Stimulated activated CD4-positive, alpha-beta T cell treated with anti-CD3 and anti-CD28 coated beads, Interleukin-12 subunit alpha, Interleukin-12 subunit beta, amount 100 ng/mL, for 48 hours (primary cell): ENCODE measurements at places on chromosomes 2 and 18.

DNA sequence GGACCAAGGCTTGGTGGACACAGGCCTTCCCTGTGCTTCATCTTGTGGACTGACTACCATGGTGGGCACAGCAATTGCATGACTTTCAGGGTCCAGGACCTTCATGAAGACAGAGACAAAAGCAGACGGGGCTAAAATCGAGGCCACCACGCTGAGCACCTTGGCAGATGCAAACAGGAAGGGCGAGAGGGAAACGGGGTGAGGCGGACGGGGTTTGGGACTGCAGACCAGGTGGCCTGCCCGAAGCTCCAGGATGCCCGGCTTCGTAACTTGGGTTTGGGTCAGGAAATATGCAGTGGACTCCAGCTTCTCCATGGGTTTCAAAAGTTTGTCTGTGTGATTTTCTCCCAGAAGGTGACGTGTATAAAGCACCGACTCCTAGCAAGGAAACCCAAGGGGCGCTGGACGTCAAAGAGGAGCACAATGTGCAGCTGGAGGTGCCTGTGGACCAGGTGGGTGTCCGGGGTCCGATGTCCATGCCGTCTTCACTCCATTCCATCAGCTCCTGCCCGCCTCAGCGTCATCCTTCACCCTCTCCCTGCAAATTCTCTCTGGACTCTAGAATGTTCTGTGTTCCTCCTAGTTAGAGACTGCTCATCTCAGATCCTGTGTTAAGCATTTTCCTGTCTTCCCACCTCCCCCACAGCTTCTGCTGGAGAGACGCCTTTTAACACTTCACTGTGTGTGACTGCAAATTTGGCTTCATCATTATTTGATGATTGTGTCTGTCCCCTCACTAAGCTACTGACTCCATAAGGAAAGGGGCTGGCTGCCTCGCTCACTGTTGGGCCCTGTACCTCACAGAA is 65.8 kb downstream of the DCDC2C start:
- no peak for DNase-seq

DNA sequence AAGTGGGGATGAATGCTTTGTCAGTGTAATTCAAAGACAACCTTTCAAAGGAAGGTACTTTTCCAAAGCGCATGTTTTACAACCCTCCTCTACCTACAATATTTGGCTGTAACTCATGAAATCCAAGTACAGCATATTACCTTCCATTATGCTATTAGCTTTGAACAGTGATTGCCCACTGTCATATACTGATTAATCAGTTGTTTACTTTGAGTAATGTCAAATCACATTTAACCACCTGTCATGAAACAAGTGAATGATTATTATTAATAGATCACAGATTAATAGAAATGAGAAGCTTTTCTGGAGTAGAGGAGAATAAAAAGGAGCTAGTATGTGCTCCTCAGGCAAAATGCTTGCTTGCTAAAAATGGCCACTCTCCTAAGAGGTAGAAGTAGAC is 150.5 kb upstream of the SMAD7 start:
- no peak for DNase-seq

GRCh38 chr2:50614056-50614455 is 417.9 kb downstream of the NRXN1 start:
- no peak for DNase-seq

- no peak for DNase-seq
These were observed 37.9 kb upstream of the EVA1A start for GRCh38 chr2:75598589-75599155.

DNA sequence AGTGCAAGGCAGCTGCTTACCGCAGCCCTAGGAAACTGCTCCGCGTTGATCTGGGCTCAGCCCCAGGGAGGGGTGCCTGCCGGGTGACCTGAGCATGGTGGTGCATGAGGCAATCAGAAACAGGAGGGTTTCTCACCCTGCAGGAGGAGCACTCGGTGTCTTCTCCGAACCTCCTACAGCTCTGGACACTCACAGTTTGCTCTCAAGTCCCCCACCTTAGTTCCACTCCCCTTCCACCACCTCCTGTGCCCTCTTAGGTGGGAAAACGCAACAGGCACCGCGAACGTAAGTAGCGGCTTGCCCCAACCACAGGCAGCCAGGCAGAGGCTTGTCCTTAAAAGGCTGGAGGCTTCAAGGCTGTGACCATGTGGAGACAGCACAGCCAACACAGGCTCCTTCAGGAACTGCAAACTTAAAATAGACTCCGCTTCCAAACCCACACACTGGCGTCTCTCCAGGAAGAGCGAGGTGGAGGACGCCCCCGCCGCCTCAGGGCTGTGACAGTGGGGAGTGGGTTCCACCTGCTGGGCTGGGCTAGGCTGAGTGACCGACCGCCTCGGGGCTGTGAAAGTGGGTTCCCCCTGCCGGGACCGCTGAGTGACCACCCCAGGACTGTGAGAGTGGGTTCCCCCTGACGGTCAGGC is 71.6 kb downstream of the NDUFA10 start:
- no peak for DNase-seq

GRCh38 chr2:221602938-221603337 is 30.8 kb upstream of the EPHA4 start:
- DNase-seq, result no peak

GRCh38 chr2:101387151-101387834 is at the start of gene CREG2:
CREG2 (minus strand) TSS chr2:101387503; CDS start chr2:101387457, 46 bp downstream.
- peak; percentile 23 for DNase-seq

- no peak for DNase-seq
These were observed 189.1 kb downstream of the HRH4 start for GRCh38 chr18:24649571-24649970.
